ENCODE measurements at places on chromosomes 4 and X. TPM values are rescaled to one million over a fixed set of nuclear protein-coding genes. Genes with fewer than 3 reads are reported as not detected.

PRSS12 gene
- 0.16 TPM for total RNA-seq

FOXP3 gene
- total RNA-seq: not detected

ODAM gene
- total RNA-seq: not detected

RNF212 gene
- total RNA-seq: 4.2 TPM

PGAM4 gene
- not detected for total RNA-seq
